ENCODE measurements at places on chromosomes 13 and 19.

- no peak for DNase-seq
Measured at GRCh38 chr13:113948034-113948742, 25.7 kb downstream of the C13orf46 start.

- DNase-seq, result no peak
Measured at GRCh38 chr13:60318186-60318585, 78.8 kb upstream of the TDRD3 start.

- DNase-seq, result no peak
Measured at GRCh38 chr19:17575871-17576757, 20.7 kb downstream of the COLGALT1 start.

- DNase-seq, result no peak
Measured at GRCh38 chr19:13885826-13886365, 9.0 kb downstream of the NANOS3 start.

GRCh38 chr19:13007292-13008045 is 12.2 kb downstream of the NFIX start:
- DNase-seq, result no peak

DNA sequence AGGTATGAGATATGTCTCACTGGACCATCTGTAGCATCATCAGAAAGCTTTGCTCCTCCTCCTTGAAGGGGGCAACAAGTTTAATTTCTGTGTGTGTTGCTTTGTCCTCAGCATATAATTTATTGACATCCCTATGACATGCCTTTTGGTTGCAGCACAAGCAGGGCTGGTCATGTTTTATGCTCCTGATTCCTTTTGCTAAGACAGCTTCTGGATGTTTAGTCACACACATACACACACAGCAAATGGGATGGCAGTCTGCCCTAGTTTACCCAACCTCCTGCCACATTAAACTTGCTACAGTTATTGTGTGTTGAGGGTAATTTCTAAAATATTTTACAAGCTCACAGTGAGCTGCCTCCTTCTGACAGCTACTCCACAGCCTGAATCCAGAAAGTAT is 217.9 kb upstream of the RXFP2 start:
- no peak for DNase-seq

DNA sequence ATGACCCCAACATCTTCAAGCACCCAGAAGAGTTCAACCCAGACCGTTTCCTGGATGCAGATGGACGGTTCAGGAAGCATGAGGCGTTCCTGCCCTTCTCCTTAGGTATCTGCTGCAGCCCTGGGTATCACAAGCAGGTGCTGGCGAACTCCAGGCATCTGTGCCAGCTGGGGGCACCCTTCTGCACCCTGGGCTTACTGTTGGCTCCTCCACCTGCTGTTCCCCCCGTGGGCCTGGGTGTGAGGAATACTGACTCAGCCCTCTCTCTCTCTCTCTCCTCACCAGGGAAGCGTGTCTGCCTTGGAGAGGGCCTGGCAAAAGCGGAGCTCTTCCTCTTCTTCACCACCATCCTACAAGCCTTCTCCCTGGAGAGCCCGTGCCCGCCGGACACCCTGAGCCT is 13.0 kb downstream of the CYP2S1 start:
- no peak for DNase-seq

DNA sequence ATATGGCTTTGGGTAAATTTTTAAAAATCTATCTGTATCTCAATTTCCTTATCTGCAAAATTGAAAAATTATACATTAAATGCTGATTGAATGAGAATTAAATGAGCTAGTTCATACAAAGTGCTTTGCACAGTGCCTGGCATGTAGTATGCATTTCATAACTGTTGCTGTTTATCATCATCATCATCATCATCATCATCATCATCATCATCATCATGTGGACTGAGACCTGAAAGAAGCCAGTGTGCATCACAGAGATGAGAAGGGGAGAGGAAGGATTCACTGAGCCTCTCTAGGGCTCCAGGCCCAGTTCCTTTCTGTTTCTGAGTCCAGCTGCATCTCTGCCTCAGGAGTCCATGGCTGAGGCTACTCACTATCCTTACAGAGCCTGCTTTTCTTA is 6.9 kb upstream of the ZC3H13 start:
- no peak for DNase-seq

- DNase-seq, result no peak
Measured at GRCh38 chr19:2120821-2121220, 24.1 kb downstream of the IZUMO4 start.

DNA sequence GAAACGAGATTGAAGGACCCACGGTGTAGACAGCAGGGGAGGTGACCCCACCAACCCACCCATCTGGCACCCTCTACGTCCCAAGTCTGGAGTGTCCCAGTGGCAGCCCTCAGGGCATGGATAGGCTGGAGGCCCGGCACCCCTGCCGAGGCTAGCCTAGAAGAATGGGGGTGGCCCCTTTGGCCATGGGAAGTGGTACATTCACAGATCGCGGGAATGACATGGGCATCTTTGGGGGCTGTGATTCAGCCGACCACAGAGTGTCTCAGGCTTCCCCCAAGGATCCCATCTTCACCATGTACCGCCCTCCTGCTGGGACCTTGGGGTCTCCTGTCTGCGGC is 11.3 kb upstream of the MKNK2 start:
- DNase-seq, result no peak

- DNase-seq, result no peak
Measured at GRCh38 chr19:50490991-50491472, 14.4 kb upstream of the GARIN5A start.

GRCh38 chr13:71875823-71876222 is 8.8 kb upstream of the DACH1 start:
- no peak for DNase-seq

GRCh38 chr13:51502153-51502651 is 49.4 kb upstream of the INTS6 start:
- no peak for DNase-seq

DNA sequence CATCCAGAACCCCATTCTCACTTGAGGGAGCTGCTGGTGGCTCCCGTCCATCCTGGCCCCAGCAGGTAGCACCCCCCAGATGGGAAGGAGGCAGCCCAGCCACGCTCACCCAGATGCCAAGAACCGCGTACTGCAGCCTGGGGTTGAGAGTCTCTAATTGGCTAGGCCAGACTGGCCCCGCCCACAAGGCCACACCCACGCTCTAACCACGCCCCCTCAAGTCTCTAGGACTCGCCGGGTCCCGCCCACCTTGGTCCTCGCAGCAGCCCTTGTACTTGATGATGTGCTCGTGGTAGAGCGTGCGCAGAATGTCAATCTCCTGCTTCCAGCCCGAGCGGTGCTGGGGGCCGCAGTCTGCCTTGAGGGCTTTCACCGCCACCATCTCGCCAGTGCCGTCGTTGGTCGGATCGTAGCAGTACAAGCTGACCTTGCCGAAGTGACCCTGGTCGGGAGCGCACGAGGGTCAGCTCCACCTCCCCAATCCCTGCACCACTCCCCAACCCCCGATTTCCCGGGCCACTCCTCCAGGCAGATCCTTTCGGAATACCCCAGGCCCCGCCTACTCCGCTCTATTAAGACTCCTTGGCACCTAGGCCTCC is 14.5 kb upstream of the ICAM3 start:
- peak; percentile 99 for DNase-seq

GRCh38 chr19:14916848-14917247 is 24.4 kb upstream of the OR7C2 start:
- no peak for DNase-seq

DNA sequence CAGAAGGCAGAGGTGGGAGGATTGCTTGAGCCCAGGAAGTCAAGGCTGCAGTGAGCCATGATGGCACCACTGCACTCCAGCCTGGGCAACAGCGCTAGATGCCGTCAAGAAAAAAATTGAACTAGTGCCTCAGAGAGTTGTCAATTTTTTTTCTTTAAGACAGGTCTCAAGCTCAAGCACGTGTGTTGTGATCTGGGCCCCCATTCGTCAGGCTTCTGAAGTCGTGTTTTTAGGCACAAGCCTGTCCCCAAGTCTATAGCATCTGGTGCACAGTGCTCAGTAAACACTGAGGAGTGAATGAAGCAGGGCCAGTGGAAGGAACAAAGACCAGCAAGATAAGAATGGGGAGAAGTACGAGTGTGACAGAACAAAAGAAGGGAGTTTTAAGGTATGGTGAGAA is 23.7 kb upstream of the LAMP1 start:
- no peak for DNase-seq

DNA sequence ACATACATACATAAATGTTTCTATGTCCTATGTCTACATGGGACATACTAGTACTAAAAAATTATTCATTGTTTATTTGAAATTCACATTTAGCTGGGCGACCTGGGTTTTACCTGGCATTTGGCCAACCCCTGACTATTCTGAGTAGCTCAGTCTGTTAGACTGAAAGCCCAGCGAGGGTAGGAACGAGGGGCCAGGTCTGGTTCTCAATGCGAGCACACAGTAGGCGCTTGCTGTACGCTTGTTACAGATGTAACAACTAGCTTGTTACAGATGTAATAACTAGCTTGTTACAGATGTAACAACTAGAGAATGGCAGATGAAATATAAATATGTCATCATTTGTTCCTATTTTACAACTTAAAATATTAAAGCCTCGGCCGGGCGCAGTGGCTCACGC is 920 bp upstream of the ANO8 start:
- peak; percentile 12 for DNase-seq

GRCh38 chr19:46926170-46927071 is 65.6 kb downstream of the ARHGAP35 start:
- no peak for DNase-seq

DNA sequence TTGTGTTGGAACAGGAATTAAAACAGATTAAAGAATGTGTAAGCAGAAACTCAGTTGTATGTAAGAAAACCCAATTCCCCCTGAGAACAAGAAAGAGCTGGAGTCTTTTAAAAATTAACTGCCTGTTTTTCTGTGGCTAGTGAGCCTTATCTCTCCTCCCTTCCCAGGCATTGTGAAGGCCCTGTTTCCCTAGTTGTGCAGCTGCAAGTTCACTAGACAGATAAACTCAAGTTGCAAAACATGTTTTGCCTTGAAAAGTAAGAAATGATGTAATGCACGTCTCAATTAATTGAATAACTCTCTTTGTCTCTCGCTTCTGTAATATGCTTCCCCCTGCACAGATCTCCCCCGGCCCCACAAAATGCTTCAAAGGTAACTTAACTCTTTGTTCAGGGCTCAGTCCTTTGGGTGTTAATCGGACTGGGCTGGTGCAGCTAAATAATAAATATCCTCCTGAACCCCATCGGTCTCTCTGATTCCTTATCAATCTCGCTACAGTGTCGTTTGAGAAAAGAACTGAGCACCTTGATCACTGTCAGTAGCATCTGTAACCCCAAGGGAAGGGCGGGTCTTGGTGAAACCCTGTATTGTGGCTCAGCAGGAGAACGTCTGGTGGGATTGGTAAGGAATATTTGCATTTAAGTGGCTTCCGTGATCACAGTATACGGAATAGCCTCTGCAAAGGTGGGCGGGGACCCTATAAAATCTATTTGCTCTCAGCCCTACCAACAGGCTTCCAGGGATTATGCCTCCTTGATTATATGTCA is 1.6 kb upstream of the ZNF556 start:
- no peak for DNase-seq

- no peak for DNase-seq
Measured at GRCh38 chr19:44909775-44910174, 4.2 kb downstream of the APOE start.

DNA sequence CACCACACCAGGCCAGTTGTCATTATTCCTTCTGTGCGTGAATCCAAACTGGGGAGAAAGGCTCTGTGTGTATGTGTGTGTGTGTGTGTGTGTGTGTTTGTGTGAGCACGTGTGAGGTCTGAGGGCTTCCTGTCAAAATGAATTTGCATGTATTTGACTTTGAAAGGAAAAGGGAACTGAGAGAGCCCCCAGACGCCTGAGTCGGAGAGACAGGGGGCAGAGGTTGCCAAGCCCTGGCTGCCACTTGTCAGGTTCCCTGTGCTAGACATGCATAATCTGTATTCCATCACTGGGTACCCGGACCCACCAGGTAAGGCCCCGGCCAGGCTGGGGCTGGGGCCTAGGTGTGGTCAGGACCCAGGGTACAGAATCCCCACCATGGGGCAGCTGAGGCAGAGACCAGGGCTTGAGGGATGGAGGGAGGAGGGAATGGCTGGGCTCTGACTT is at the start of gene CLEC17A:
Gene CLEC17A, plus strand, starts transcription at position 191 of the 447 bp plus-strand sequence. Its CDS starts 77 bp downstream, at position 268.
- no peak for DNase-seq

DNA sequence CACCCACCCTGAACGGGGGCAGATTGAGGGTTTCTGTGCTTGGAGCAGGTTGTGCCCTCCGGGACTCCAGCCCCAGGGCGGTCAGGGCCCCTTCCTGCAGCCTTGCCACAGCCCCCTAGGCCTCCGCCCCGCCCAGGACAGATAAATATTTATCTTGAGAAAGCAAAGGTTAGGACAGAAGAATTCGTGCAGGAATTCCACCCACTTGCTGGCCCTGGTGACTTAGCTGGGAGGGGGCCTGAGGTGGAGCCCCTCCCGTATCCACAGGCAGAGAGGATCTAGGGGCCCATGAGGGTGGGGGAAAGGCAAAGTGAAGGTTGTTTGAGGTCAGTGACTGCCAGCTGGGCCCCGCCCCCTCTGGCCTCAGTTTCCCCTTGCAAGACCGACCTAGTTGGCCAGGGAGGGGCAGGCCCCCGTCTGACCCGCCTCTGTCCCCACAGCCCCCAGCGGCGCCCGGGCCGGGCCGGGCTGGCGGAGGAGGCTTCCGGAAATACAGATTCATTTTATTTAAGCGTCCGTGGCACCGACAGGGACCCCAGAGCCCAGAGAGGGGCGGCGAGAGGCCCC is 5.2 kb downstream of the MIDN start:
- no peak for DNase-seq
